ENCODE measurements at places on chromosomes 3 and 15.

GRCh38 chr15:51111061-51111460 lies 16.4 kb upstream of the TNFAIP8L3 start:
- no peak for DNase-seq

DNA sequence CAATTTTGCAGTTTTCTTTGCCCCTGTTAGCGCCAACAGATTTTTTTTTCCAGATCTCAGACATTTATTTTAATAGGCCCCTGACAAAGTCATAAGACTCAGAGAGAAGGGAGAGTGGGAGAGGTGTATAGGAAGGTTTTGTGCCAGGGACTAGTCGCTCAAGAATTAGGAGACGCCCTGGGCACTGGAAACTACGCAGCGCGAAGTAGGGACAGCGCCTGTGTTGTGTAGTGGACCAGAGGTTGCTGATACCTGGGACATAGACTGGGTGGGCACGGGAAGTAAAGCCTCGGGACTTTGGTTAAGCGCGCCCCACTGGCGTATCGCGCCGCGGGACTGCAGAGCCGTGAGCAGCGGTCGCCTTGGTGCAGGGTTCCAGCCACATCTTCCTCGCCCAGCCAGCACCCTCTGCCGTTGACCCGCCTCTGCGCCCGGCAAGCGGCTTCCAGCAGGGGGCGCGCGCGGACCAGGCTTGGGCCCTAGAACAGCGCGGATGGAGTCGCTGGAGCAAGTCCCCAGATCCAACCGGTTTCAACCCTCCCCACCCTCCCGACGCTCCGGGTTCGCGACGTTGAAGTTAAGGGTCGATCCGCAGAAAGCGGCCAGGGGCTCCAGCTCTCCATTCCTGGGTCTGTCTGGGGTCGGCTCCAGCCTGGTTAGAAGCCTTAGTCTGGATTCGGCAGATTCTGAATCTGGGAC lies 3.0 kb upstream of the ISLR2 start:
- peak; percentile 23 for DNase-seq

DNA sequence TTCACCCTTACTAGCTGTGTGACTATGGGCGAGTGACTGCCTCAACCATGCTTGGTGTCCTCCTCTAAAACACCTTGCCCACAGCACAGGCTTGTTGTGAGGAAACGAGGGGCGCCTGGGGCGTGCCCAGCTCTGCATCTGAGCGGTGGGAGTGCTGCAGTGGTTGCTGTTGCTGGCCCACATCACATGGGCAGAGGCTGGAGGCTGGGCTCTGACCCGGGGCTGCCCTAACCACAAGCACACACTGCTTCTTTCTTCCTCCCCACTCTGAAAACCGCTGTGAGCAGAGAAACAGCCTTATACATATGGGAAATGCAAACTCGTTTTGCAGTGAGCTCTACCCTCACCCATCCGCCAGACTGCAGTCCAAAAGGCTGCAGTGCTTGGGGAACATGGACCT lies 74.8 kb upstream of the RPL32 start:
- peak; percentile 40 for DNase-seq

DNA sequence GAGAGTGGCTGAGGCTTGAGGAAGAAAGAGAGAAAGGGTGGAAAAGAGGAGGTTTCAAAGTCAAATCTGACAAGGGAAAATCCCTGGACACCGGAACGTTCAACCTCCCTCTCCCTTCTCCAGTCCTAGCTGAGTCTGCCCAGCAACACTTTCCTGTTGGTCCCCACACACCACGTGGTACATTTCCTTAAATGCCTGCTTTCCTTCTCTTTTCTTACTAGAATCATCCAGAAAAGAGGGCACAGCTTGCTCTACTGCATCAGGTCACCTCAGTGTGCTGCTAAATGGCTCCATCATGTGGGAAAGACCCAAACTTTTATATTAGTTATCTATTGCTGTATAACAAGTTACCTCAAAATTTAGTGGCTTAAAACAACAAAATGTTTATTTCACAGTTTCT lies 181.2 kb downstream of the NECTIN3 start:
- DNase-seq: no peak

- DNase-seq: no peak
Measured at GRCh38 chr3:164883171-164883570, 195.1 kb downstream of the SI start.
